CD4-positive, alpha-beta T cell treated with Interleukin-15 for 1 hour (primary cell): ENCODE measurements at places on chromosomes 1 and 21.

- peak; percentile 55 for DNase-seq
Observed at GRCh38 chr1:156625436-156626078, 6.3 kb downstream of the HAPLN2 start.

GRCh38 chr21:41321211-41321907 is 4.8 kb downstream of the FAM3B start:
- no peak for DNase-seq

- DNase-seq = no peak
Observed at GRCh38 chr1:163094182-163094581, 25.0 kb downstream of the RGS4 start.

DNA sequence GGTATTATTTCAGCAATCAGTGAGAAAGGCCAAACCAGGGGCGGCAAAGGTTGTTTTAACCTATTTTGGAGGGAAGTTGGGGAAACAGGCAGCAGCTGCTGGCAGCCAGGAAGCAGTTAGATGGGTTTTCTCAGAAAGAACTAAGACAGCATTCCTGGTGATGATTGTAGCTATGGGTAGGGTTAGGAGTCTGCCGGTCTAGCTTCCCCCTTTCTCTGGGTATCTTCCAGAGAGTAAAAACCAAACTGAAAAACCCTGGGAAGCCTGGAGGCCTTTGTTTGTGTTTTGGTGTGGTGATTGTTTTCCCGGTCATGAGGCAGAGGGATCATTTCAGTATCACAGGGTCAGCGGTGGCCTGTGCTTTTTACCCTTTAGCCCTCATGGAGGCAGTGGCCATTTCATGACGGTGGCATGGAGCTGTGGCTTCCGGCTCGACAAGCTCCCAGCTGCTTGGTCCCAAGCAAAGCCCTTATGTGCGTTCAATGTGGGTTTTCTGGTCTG is 19.5 kb upstream of the TNFRSF1B start:
- DNase-seq = no peak

GRCh38 chr1:223711173-223711572 is 1.2 kb upstream of the CAPN2 start:
- no peak for DNase-seq

DNA sequence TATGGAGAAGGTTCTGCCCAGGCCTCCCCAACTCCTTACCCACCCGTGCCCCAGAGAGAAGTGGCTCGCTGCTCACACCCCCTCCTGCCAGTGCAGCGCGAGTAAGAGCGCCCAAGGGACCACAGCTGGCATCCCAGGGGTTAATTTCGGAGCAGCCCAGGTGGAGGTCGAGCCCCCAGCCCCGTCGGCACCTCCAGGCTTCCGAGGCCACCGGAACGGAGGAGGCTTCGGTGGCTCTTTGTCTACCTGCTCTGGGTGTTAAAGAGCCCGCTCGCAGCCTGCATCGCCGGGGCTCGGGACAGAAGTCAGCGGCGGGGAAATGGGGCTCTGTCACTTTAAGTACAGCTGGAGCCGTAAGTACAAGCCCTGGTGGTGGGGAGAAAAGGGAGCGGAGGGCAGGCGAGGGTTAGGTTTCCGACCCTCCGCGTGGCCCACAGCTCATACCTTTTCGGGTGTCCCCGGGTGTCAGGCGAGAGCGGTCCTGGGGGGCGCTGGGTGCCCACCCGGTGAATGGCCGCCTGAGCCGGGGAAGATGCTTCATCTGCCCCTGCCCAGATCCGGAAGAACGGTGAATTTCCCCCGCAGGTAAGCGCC is 89.4 kb upstream of the IPO9 start:
- DNase-seq = peak; percentile 53

GRCh38 chr1:11299225-11299574 is 26.2 kb downstream of the UBIAD1 start:
- no peak for DNase-seq

- no peak for DNase-seq
Observed at GRCh38 chr1:192580351-192580962, 4.9 kb downstream of the RGS1 start.

- no peak for DNase-seq
Observed at GRCh38 chr1:215256936-215257679, 174.6 kb downstream of the KCNK2 start.

DNA sequence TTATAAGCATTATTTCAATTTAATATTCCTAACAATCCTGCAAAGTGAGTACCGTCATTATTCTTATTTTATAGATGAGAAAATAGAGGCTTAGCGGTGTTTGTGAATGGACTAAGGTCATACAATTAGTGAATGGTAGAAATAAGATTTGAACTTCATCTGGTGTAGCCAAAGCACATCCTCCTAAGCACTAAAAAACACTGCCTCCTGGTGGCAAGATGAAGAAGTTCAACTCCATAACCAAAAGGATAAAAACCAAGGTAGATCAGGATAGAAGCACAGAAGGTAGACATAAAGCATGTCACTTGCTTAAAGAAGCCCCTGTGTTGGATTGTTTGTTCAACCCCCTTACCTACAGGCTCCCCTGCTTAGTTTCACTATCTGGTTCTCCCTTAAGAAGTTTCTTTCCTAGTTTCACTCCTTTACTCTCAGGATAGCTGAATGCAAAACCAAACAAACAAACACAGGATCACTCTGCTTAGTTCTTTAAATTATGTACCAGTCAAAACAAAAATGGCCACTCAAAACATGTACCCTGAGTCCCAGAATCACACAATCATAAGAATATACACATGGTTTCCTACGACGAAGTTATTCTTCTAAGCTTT is 12.7 kb upstream of the AIM2 start:
- no peak for DNase-seq

DNA sequence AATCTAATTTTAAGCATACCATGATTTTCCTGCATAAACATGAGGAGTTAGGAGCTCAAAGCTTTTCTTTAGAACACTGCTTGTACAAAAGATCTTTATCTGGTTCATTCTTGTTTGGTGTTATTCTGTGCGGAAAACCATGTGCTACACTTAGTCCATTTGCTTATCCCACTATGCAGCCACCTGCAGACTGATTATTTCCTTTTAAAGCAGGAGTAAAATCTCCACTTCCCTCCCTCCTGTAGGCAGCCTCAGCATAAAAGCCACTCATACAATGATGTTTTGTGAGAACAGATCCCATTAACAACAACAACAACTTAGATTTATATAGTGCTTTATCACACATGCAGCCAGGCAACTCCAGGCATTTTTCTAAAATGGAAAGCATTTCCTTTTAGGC is 355.3 kb upstream of the NEGR1 start:
- DNase-seq = no peak

DNA sequence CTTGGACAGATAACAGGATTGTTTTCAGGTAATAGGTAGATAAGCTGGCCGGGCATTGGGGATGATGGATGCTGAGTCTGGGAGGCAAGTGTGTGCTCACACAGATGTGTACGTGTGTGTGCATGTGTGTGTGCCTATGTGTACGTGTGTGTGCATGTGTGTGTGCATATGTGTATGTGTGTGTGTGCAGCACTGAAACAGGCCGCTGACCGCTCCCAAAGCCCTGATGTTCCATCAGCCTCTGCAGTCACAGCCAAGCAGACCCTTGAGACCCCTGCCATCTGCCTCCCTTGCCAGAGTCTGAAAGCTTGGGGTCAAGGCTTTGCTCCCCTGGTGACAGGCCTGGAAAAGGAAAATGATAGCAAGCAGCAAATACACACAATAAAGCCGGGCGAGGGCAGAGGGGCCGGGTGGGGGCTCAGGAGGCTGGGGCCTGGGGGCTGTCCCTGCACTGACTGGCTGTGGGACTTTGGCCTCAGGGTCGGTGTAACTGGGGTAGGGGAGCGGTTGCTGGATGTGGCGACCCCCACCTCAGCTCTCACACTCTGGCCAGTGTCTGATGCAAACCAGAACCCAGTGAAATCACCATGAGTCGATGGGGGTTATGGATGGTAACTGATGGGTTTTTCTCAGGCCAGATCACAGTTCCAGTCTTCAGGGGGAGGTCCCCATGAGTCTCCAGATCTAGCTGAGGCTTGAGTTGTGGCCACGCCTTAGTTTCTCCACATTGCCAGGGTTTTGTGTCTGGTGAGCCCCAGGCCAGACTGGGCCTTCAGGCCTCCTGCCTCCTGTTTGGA is 9.2 kb upstream of the TNFRSF8 start:
- DNase-seq = no peak

DNA sequence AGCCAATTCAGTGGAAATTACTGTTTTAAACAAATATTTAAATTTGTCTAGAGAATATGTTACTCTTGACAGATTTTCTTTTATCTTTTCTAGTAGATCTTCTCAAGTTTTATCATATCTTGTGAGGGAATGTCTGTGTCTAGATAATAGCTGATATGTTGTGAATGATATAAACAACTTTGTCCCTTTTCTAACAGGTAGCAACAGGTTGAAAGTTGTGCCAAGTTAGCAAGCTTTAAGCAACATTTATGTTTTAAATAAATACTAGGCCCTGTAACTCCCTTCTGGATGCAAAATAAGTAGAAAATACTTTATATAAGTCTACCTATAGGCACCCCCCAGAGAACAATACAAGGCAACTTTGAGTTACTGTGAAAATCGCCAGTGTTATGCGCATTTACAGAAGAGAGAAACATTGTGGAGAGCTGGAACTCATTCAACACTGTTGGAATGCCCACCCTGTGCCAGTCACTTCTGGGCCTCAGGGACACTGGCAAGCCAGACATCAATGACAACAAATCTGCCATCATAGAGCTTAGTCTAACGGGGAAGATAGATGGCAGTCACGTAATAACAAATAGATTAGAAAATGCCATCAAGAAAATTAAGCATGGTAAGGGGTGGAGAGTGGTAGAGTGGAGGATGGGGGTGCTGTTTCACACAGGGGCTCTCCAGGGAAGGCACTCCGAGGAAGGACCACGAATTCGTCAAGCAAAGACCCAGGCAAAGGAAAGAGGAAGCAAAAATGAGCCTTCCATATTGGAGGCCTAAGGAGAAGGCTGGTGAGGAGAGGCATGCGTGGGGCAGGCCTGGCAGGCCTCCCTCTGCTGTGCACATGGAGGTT is 4.4 kb downstream of the MAP3K21 start:
- DNase-seq = no peak

GRCh38 chr1:97680894-97681293 is 239.9 kb downstream of the DPYD start:
- DNase-seq = no peak

- DNase-seq = no peak
Observed at GRCh38 chr1:22369294-22370189, 82.1 kb upstream of the ZBTB40 start.

GRCh38 chr1:116923421-116923820 is 13.7 kb downstream of the PTGFRN start:
- DNase-seq = no peak

DNA sequence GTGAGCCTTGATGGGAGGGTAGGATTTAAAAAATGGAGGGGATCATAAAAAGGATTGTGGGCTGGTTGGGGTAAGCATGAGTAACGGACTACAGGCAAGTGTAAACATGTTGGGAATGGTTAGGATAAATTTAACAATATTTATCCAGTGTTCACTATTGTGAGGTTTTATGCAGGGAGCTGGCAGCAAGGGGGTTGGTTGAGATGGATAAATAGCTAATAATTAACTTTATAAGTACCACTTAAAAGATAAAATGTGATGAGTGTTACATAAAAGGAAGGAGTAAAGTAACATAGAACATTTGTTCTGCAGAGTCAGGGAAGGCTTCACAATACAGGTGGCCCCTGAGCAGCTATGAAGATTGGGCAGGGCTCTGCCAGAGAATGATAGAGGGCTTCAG is 109.0 kb downstream of the NGF start:
- no peak for DNase-seq

DNA sequence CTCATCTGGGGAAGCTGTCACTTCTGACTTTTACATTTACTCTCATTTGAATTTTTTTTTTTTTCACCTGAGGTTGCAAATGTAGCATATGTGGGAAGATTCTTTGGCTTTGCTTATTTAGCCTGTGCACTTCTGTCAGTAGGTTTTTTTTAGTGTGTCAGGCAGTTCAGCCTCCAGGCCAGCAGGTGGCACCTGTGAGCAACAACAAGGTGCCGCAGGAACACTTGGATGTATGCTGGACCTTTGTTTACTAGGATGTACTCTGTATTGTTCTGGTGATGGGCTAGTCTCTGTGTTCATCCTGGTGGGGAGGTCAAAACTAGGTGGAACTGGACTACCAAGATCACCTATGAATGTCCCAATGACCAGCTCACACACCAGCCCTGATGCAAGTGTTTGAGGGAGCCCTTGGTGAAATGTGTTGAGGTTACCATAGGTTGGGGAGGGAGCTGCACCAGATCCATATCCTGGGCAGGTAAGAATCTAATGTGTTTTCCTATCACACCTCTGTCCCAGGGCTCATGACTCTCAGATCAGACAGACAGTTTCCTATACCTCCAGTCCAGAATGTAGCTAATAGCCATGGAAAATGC is 618.2 kb downstream of the BRINP3 start:
- DNase-seq = no peak

- DNase-seq = no peak
Observed at GRCh38 chr21:14737284-14737691, 191.2 kb upstream of the SAMSN1 start.

GRCh38 chr1:166859597-166859996 is 16.5 kb downstream of the TADA1 start:
- no peak for DNase-seq

- DNase-seq = no peak
Observed at GRCh38 chr1:54277451-54278341, 77.7 kb downstream of the MRPL37 start.

GRCh38 chr1:95021805-95022643 is 50.7 kb downstream of the ALG14 start:
- DNase-seq = no peak

GRCh38 chr1:248792342-248792741 is 33.4 kb downstream of the SH3BP5L start:
- DNase-seq = no peak

DNA sequence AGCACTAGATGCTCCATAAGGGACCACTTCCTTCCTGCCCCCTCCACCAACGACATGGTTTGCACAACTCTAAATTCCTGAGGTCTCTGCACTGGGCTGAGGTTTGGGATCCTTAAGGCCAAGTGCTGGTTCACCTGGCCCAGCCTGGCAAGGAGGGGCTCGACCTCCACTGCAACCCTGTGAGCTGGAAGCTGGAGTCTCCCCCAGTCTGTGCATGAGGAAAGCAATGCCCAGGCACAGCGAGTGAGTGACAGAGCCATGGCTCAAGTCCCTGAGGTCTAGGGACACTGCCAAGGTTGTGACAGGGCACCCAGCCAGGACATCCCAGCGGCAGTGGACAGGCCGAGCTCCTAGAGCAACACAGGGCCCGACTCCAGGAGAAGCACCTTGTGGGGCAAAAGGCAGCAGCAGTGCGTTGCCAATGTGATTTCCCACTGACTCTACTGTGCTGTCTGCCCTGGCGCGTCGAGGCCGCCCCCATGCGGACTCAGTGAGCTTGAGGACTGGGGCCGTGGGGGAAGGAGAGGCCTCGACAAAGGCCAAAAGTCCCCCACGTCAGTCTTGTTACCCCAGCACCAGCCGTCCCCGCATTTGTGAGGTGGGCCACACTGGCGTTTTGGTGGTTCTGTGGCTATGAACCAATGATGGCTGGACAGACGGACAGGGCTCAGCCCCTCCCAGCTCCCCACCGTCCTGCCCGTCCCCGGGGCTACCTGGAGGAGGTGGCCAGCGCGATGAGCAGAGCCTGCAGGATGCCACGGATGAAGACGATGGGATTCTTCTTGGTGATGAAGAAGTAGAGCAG is 30.0 kb downstream of the PODN start:
- DNase-seq = no peak
